Activated CD8-positive, alpha-beta memory T cell treated with anti-CD3 and anti-CD28 coated beads for 1 hour (primary cell): ENCODE measurements at places on chromosomes 3 and 15.
A peak's percentile ranks its signal among the peaks of the same experiment; 100 is the strongest.

GRCh38 chr15:87142096-87142495 is 1062.4 kb downstream of the AGBL1 start:
- no peak for DNase-seq

- no peak for DNase-seq
These were observed 31.0 kb downstream of the KLHL6 start for GRCh38 chr3:183524476-183524875.

- no peak for DNase-seq
These were observed 1.2 kb downstream of the YEATS2 start for GRCh38 chr3:183698756-183699155.

DNA sequence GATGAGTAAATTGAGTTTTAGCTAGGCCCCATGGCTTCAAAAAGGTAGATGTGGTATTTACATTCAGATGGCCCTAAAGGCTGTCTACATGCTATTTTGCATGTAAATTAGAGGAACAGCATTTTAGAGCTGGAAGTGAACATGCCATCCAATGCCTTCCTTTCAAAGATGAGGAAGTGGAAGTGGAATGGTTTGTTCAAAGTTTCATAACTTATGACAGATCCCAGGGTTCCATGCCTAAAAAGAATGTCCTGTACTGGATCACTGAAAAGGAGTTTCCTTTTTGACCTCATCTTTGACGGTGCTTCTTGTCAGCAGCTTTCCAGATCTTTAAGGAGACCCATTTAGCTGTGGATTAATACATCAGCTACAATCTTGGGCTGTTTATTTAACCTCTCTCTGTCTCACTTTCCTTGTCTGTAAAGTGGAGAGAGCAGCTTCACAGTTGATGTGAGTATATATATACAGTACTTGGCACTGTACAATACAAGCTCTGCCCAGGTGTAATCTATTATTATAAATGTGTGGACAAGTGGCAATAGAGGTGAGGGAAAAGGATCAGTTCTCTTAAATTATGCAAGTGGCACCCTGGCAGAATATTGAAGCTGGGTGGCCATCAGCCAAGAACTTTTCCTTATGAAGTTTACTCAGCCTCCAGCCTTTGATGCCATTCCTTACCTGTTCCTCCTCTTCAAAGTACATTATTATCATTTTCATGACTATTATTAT is 68.7 kb upstream of the GOLGA8B start:
- no peak for DNase-seq

GRCh38 chr3:183868796-183869195 is 15.9 kb downstream of the PARL start:
- no peak for DNase-seq

DNA sequence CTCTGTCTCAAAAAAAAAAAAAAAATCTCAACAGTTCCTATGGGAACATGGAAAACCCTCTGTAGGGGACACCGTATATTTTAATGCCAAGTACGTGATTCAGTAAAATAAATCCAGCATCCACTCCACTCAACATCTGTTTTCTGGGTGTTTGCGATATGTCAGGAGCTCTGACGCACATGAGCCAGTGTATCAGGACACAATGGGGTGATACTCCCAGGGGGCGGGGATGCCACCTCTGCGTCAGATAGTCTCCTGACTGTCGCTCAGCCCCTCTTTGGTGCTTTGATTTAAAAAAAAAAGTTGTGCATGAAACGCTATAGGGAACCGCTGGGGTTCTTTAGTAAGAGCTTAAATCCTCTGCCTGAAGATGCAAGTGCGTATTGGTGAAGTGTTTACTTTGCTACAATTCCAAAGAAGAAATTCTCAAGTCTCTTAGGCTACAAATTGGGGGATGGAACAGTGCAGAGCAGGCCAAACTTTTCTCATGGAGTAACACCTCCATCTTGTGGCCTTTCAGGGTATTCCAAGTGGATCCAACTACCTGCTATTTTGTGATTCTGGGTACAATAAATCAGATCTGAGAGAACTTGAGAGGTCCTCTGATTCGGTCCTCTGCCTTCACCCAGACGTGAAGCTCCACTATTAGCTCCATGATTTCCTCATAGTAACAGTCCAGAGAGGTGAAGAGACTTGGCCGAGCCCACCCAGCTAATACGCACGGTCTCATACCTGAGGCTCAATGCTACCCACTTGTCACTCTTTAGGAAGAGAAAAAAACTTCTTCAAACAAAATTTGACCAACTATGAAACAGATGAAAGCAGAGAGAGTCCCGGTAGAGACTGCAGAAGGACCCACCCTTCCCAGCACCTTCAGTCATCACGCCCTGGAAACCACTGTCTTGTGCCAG is 9.3 kb upstream of the NR2E3 start:
- DNase-seq: no peak

DNA sequence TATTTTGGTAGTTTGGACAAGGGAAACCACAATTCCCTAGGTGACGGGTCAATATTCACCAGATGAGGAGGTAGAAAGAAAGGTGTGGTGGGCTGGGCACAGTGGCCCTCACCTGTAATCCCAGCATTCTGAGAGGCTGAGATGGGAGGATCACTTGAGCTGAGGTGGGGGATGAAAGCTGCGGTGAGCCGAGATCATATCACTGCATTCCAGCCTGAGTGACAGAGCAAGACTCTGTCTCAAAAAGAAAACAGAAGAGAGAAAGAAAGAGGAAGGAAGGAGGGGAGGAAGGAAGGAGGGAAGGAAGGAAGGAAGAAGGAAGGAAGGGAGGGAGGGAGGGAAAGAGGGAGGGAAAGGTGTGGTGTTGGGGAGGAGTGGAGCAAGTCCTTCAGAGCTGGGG is 56.1 kb upstream of the RNF7 start:
- DNase-seq: no peak

GRCh38 chr3:148203297-148204010 is 494.2 kb upstream of the AGTR1 start:
- DNase-seq: no peak

- no peak for DNase-seq
These were observed 8.9 kb downstream of the PARP14 start for GRCh38 chr3:122689587-122689986.

GRCh38 chr3:52006017-52006819 is 10.5 kb upstream of the RPL29 start:
- no peak for DNase-seq

DNA sequence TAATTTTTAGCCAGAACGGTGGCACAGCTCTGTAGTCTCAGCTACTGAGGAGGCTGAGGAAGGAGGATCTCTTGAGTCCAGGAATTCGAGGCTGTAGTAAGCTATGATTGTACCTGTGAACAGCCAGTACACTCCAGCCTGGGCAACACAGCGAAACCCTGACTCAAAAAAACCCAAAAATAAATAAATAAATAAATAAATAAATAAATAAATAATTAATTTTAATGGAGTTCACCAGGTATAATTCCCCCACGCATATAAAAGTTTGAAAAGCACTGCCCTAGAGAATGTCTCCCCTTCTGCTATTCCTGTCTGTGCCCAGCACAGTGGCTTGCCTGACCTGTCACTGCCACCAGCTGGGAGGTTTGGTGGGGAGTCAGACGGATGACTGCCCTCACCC is 4.2 kb upstream of the RLBP1 start:
- no peak for DNase-seq

GRCh38 chr15:70259028-70259424 is 161.3 kb upstream of the TLE3 start:
- peak; percentile 27 for DNase-seq

DNA sequence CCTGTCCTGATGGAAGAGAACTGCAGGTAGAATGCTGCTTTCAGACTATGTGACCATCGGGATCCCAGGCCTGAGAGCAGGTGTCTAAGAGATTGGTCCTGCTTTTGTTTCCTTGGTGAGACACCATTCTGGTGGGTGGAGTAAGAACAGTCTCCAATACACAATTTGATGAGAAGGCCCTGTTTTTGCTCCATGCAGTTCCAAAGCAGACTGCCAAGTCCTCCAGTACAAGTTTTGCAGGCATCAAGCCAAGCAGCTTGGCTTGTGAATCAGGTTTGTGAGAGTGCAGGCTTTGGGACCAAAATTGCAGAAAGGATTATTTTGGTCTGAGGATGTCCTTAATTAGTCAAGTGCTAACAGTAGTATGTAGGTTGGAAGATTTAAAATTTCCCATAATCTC is 381.6 kb downstream of the FOXP1 start:
- no peak for DNase-seq

DNA sequence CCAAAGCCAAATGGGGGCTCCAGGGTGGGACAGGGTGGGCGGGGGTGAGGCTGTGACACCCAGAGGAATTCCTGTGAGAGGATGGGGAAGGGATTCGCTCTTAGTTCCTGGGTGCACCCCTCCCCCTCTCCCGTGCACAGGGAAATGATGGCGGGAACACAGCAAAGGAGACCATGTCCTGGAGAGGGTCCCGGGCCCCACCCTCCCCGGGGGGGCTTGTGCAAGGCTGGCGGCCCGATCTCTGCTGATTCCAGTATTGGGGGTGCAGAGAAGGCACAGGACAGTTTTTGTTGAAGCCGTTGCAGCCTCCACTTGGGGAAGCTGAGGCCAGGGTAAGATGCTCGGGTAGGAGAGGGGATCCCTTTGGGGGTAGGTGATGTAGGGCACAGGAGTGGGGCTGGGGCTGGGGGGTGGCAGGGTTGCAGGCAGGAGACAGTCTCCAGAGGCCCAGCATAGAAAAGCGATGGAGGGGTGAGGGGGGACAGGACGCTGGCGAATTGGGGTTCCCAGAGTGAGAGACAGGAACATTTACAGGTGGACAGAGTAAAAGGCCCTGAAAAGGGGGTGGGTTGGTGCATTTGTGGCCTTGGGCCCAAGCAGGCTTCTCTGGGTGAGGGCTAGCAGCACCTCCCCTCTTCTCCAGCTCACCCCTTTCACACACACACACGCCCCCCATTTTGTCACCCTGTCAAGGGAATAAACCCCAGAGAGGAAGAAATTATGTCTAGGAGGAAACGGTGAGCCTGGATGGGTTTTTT is 38.5 kb downstream of the HMCES start:
- no peak for DNase-seq

- no peak for DNase-seq
These were observed 356.2 kb downstream of the SV2B start for GRCh38 chr15:91456251-91456718.

DNA sequence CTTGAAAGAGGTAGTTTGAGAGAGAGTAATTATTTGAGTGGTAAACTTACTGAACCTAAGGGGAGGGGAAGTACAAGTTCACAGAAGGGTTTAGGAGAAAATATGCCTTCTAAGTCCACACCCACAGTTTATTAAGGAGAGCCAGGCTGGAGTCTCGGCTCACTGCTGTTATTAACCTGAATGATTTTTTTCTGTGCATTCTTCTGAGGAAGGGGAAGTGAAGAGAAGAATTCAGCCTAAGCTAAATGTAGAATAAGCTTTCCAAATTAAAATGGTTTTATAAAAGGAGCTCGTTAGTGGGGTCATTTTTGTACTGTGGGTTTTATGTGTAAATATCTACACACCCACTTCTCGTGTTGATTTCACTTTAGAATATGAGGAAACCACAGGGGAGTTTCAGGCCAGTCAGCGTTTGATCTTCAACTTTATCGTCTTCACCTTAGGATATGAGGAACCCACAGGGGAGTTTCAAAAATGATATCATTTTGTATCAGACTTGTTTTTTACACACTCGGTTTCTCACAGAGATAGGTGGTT is 1.5 kb downstream of the WHAMM start:
- DNase-seq: no peak

DNA sequence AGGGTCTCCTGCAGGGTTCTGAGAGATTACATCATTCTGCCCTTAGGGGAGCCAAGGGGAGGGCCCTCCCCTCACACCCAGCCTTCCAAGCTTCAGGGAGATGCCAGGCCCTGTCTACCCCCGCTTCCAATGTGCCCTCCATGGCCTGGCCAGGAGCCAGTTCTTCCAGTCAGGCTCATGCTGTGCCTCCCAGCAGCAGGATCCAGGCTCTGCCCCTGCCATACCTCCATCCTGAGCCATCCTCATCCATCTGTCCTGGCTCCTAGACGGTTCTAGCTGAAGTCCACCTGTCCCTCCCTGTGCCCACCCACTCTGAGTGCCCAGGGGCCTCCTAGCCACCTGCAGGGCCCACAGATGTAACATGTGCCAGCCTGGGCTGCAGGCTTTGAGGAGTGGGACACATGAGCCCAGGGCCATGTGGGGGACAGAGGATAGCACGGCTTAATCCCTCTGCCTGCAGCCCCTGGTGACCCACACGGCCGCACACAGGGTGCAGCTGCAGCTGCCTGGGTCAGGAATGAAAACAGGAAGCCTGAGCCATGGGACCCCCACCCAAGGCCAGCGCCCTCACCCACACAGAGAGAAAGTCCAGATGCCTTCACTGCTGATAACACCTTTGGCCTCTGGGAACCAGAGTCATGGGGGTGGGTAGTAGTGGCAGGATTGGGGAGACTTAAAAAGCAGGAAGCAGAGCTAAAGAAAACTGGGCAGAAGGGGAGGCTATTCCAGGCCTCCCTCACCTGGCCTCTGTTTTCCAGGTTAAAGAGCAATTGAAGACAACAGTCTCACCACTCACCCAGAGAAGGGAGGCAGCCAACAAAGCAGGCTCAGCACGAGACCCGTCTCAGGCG is 11.8 kb downstream of the PLCD1 start:
- DNase-seq: no peak

- no peak for DNase-seq
These were observed 20.1 kb downstream of the GTF2E1 start for GRCh38 chr3:120762615-120763014.

GRCh38 chr3:127749787-127750225 is 72.5 kb downstream of the MGLL start:
- DNase-seq: no peak

- no peak for DNase-seq
These were observed 16.7 kb upstream of the GPR160 start for GRCh38 chr3:170021083-170021482.
